ENCODE measurements at places on chromosomes 5 and 9. TPM values are rescaled to one million over a fixed set of nuclear protein-coding genes. Genes with fewer than 3 reads are reported as not detected.

The CCDC180 gene
- total RNA-seq = 0.03 TPM

The HRCT1 gene
- total RNA-seq = 3.2 TPM

The HMGCR gene
- total RNA-seq = 98.1 TPM

The TSSK1B gene
- not detected for total RNA-seq

The CD274 gene
- 14.3 TPM for total RNA-seq

The ACER2 gene
- 2.4 TPM for total RNA-seq

The ASTN2 gene
- 11.4 TPM for total RNA-seq

The SLCO6A1 gene
- total RNA-seq = not detected

The SCGB3A2 gene
- total RNA-seq = not detected

The TEX10 gene
- 92.8 TPM for total RNA-seq

The KCNMB1 gene
- not detected for total RNA-seq

The IL4 gene
- not detected for total RNA-seq

The PCDHGA3 gene
- total RNA-seq = 0.14 TPM

The SOX30 gene
- not detected for total RNA-seq

DNA sequence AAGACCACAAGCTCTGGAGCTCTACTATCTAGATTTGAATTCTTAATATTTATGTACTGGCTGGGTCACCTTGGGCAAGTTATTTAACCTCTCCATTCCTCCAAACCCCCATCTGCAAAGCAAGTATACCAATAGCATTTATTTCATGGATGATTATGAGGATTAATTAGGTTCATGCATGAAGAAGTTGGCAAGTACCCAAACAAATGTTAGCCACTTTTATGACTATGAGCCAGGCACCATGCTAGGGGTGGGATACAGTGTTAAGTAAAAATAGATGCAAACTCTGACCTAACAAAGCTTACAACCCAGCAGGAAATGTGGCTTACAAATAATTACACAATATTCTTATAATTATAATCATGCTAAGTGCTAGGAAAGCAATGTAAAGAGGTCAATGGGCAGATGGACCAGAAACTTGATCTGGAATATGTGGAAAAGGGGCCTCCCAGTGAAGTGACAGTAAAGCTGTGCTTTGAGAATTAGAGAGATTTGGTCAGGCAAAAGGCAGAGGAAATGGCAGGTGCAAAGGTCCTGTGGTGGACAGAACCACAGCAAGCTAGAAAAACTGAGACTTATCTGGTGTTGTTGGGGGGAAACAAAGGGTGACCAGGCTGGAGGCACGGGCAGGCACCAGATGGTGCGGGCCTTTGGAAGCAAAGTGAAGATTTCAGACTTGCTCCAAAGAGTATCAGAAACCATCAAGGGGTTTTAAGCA lies 525.2 kb upstream of the TRPC7 start:
- no peak for DNase-seq

GRCh38 chr5:74149395-74149794 lies 491.1 kb downstream of the ENC1 start:
- DNase-seq = peak; percentile 79

DNA sequence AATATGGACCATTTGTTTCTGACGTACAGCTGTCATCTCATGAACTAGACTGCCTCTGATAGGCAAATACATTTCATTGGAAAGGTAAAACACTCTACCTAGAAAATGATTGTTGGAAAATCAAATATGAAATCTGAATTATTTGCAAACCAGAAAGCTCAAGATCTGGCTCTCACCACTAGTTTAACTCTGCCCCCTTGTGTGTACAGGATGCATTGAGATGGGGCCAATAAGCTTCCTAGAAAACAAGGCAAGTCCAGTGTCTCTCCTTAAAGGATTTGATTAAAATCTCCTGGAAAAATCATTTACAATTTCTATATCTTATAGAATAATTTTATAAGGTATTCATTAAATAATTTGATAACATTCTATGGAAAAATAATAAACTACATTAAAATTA lies 311.9 kb upstream of the ANKH start:
- DNase-seq = no peak

DNA sequence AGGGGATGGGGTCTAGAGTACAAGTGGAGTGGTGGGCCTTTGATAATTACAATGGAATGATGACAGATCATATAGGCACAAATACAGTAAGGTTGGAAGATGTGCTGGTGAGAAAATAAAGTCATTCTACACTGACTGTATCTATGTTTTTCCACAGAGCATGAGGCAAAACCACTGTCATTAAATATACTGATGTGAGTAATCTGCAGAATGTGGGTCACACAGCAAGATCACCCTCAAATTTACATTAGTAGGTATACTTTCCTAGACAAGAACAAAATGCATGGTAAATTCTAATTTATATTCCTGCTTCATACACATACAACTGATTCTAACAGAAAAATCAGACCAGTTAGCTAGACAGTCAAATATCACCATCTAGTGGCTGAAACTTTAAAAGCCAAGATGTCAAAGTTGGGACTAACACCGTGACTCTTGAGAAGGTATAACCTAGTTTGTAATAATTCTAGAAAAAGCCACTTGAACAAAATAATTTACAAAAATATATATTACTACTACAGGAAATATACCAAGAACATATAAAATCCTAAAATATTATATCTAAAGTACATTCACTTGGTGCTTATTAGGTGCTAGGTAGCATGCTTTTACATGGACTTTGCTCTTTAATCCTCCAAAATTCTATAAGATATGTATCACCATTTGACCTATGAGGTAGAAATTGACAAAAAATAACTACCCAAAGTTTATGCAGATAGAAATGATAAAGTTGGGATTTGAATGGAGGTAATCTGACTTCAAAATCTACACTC lies 19.5 kb downstream of the TTC33 start:
- peak; percentile 61 for DNase-seq

GRCh38 chr5:33340195-33340594 lies 100.6 kb upstream of the TARS1 start:
- no peak for DNase-seq

- DNase-seq = peak; percentile 74
Observed at GRCh38 chr9:113454914-113455761, 8.4 kb upstream of the RGS3 start.

DNA sequence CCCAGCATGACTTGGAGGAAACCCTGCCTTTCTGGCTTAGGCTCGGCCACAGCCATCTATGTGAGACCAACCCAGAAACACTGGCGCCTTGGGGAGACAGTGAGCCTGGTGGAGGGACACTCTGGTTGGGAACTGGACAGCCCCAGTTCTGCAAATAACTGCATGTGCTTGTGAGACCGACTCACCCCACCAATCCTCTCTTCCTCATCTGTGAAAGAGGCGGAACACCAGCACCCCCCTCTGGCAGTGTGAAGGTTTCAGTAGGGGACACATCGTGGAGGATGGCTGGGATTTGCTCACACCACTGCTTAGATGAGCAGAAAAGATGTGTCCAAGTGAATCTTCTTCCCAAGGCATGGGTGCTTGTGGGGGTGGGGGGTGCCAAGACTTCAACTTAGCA lies 43.4 kb upstream of the N4BP3 start:
- DNase-seq = peak; percentile 31

GRCh38 chr5:56673171-56673570 lies 142.2 kb upstream of the MAP3K1 start:
- DNase-seq = no peak

- DNase-seq = no peak
Observed at GRCh38 chr9:95021166-95021886, 294.8 kb downstream of the AOPEP start.

- DNase-seq = peak; percentile 37
Observed at GRCh38 chr5:146007270-146007669, 70.9 kb downstream of the SH3RF2 start.

GRCh38 chr5:169781420-169782345 lies 144.6 kb downstream of the DOCK2 start:
- no peak for DNase-seq

- no peak for DNase-seq
Observed at GRCh38 chr5:142688281-142688989, 2.5 kb upstream of the FGF1 start.

DNA sequence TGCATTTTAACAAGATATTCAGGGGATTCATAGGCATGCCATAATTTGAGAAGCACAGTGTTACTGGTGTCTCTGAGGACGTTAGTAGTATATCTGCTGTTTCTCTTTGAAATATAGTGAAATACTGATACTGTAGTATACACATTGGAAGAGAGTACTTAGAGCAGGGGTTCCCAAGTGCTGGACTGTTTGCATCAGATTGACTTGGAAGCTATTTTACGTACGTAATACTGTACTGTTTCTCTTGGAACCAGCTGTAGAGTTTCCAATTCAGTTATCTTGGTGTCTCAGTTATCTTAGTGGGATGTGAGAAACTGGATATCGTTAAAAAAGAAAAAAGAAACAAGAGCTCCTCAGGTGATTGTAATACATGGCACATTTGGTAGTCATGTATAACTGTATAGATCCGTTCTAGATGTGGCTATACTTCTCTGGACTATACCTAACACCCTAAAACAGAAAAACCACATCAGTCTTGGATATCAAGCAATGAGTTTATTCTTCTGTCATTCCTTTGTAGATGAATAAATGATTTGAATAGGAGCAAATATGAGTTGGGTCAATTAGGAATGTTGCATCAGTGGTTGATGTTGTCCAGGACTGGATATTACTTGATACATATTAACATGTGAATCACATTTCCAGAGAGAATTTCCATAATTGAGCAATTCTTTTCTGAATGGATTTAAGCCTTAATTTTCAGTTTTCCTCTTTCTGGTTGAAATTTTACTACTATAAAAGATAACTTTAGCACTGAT lies 33.4 kb downstream of the PRRC1 start:
- no peak for DNase-seq

DNA sequence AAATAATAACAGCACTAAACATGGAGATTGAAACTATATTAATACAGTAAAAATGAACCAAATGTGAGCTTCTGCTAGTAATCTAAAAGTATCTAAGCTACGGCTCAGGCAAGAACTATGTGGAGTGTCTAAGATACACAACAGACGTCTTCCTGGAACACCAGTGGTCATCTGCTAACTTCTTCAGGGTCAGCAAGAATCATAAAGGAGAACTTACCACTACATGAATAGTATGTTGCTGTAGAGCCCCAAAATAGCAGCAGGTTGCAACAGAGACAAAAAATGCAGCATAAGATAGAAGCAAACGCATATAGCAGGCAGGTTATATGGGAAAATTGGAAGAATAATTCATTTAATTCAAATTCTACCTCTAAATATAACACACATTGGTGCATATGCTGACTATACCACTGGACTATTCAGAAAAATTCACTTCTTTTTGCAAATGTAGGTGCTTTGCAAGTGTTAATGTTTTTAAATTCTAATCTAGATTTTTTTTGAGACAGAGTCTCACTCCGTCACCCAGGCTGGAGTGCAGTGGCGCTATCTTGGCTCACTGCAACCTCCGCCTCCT lies 27.1 kb downstream of the DCTN4 start:
- DNase-seq = no peak

- peak; percentile 53 for DNase-seq
Observed at GRCh38 chr5:56900395-56900794, 9.0 kb upstream of the SETD9 start.

DNA sequence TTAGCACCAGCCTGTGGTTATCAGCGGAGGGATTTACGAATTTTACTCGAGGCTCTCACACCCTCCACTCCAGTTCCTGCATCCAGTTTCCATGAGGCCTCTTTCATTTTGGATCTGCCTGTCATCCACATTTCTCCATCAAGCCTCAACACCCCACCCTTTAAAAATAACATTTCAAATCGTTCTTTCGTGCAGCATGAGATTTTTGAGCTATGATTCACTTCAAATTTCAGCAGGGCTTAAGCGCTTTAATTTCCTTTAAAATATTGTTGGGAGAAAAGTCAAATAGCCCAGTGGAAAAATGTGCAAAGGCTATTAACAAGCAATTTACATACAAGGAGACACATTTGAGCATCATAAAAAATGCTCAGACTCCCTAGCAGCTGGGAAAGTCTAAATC lies 103.2 kb downstream of the MSX2 start:
- DNase-seq = no peak

GRCh38 chr9:76643399-76644117 lies 120.7 kb upstream of the PCA3 start:
- DNase-seq = no peak

GRCh38 chr9:121599872-121600585 lies 51.4 kb upstream of the DAB2IP start:
- DNase-seq = no peak

GRCh38 chr5:137142764-137143605 lies 356.1 kb downstream of the SPOCK1 start:
- peak; percentile 79 for DNase-seq

- no peak for DNase-seq
Observed at GRCh38 chr9:72601615-72602014, 80.2 kb downstream of the TMC1 start.

- no peak for DNase-seq
Observed at GRCh38 chr9:92963831-92964606, 16.7 kb downstream of the FGD3 start.

DNA sequence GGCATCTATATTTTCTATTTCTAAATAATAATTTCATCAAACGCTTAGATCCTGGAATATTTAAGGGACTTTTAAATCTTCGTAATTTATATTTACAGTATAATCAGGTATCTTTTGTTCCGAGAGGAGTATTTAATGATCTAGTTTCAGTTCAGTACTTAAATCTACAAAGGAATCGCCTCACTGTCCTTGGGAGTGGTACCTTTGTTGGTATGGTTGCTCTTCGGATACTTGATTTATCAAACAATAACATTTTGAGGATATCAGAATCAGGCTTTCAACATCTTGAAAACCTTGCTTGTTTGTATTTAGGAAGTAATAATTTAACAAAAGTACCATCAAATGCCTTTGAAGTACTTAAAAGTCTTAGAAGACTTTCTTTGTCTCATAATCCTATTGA lies 1.1 kb downstream of the LRRC70 start:
- DNase-seq = no peak

- DNase-seq = no peak
Observed at GRCh38 chr9:36161187-36161586, 8.0 kb upstream of the CCIN start.

GRCh38 chr9:85246541-85246940 lies 495.2 kb downstream of the AGTPBP1 start:
- no peak for DNase-seq

- DNase-seq = no peak
Observed at GRCh38 chr5:143806579-143806978, 5.4 kb upstream of the HMHB1 start.

GRCh38 chr9:97528529-97529230 lies 27.2 kb downstream of the TMOD1 start:
- DNase-seq = no peak

- DNase-seq = peak; percentile 95
Observed at GRCh38 chr9:127923771-127924170, 6.8 kb downstream of the PIP5KL1 start.

- DNase-seq = no peak
Observed at GRCh38 chr5:151808451-151809169, 36.9 kb downstream of the G3BP1 start.

DNA sequence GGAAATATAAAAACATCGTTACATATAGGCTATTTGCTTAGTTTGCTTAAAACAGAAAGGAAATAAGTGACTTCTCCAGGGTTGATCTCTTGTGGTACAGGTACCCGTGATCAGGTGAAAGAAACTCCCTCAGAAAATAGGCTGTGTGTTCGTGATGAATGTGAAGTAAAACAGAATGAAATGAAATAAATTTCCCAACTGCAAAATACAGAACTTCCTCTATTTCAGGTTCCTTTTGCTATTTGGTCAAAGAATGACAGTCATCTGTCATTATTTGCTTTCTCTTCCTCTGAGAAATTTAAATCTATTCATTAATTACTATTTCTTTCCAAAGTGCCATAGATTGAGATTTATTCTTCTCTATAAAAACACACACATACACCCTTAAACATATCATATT lies 408.1 kb downstream of the FAM170A start:
- no peak for DNase-seq

Measured in HT1080 (cell line).